ENCODE measurements at places on chromosomes 7 and 10.

DNA sequence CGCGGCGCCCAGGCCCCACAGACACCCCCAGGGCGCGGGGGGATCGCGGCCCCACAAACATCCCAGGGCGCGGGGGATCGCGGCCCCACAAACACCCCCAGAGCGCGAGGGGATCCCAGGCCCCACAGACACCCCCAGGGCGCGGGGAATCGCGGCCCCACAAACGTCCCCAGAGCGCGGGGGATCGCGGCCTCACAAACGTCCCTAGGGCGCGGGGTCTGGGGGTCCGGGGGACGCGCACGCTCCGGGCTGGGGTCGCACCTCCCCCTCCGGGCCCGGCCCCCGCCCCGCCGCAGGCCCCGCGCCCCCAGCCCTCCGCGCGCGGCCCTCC, 382 bp downstream of the DIP2C start:
- DNase-seq, result no peak

GRCh38 chr10:25382029-25382810, 207.4 kb downstream of the GPR158 start:
- DNase-seq, result no peak

DNA sequence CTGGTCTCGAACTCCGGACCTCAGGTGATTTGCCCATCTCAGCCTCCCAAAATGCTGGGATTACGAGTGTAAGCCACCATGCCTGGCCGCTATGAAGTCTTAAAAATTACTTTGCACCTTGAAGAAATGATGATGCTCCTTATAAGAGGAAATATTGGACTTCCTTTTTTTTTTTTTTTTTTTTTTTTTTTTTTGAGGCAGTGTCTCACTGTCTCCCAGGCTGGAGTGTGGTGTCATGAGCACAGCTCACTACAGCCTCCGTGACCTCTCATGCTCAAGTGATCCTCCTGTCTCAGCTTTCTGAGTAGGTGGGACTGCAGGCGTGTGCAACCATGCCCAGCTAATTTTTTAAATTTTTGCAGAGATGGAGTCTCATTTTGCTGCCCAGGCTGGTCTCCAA, 65.3 kb downstream of the KMT2E start:
- no peak for DNase-seq

- no peak for DNase-seq
Measured at GRCh38 chr7:158760936-158761335, 56.3 kb upstream of the NCAPG2 start.

Data from BJ (cell line).